ENCODE measurements at places on chromosomes 13 and 19.

DNA sequence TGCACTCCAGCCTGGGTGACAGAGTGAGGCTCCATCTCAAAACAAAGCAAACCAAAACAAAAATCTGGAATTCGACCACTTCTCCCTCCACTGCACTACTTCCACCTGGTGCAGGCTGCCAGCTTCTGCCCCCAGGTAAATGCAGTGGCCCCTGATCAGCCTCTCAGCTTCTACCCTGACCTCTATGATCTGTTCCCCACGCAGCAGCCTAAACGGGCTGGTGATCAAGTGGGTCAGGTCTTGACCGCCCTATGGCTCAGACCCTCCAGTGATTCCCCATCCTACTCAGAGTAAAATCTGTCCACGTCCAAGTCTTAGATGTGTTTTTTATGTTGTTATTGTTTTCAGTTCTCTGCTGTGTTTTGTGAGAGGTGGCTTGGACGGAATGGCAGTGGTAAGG lies 163.9 kb downstream of the KCTD15 start:
- no peak for DNase-seq

GRCh38 chr19:39679056-39679790 lies 23.5 kb downstream of the LGALS16 start:
- no peak for DNase-seq

DNA sequence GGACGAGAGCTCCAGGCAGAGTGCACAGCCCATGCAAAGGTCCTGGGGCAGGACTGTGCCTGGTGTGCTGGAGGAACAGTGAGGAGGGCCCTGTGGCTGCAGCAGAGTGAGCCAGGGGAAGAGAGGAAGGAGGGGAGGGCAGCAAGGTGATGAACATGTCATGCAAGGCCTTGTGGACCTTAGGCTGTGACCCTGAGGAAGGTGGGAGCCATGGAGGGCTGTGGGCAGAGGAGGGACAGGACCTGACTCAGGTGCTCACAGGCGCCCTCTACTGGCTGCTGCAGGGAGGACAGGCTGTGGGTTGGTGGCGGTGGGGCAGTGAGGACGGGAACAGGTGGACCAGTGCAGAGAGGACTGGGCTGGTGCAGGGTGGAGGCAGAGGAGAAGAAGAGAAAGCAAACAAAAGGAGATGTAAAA lies 170.3 kb downstream of the PTPRS start:
- no peak for DNase-seq

DNA sequence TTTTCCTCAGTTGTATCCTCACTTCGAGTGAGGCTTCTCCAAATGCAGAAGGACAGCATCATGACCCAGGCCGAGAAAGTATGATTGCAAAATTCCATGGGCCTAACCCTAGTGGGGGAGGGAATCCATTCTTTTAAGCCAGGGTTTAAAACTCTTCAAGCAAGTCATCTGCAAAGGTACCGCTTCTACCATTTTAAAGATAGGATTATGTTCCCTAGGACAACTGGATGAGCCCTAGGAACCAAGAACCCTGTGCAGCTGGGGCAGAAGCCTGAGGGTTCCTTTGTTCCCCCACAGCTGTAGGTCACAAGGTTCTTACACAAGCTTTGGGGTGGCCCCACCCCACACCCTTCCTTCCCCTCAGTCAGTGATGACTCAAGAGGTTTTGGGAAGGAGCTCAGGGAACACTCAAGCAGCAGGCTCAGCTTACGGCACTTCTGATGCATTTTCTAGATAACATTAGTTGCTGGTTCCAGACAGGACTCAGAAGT lies 13.5 kb downstream of the ARL11 start:
- DNase-seq = no peak

GRCh38 chr13:112759053-112759452 lies 69.2 kb downstream of the ATP11A start:
- no peak for DNase-seq

DNA sequence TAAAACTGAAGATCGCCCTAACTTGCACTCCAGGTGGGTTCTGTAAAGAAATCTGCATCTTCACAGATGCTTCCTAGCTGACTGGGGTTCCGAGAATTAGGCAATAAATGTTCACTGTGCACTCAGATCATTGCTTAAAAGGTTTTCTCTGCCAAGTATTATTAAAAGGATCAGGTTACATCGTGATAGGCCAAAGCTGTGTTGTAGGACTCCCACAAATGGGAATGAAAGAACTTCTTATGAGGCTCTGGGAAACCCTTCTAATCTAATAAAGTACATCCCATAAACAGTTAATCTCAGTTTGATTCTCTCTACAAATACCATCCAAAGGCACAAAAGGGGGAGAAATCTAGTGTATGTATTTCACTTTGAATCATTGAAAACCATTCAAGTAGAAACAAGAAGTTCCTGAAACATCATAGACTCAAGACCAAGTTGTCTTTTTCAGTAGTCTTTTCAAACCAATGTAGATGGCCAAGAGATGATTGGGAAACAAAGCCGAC lies 7.1 kb upstream of the POU4F1 start:
- no peak for DNase-seq

DNA sequence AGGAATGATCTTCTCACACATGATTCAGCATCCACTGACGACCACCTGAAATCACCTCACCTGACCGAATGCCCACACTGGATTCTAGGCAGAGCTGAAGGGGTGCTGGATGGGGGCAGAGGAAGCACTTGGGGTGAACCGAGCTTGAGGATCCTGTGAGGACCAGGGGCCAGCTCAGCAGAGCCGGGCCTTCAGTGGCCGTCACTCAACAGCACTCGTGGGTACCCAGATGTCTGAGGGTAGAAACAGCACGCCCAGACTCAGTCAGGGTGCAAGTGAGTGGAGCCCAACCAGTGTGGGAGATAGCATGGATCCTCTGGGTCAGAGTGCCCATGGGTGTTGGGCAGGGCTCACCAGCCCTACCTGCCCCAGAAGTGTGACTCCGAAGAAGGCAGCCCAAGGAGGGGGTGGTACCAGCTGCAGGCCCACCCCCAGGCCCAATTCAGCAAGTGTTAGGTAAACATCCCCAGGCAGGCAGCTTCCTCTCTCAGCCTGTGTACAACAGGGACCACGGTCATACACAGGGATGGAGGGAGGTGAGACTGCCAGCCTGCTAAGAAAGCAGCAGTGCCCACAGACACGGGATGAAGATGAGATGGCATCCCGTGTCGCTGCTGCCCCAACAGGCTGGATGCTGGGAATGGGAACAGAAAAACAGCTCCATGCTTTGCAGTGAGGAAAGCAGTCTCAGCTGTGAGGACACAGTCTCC lies 16.6 kb downstream of the GJA3 start:
- no peak for DNase-seq

- DNase-seq = no peak
Measured at GRCh38 chr19:16531380-16531669, 10.9 kb downstream of the CHERP start.

DNA sequence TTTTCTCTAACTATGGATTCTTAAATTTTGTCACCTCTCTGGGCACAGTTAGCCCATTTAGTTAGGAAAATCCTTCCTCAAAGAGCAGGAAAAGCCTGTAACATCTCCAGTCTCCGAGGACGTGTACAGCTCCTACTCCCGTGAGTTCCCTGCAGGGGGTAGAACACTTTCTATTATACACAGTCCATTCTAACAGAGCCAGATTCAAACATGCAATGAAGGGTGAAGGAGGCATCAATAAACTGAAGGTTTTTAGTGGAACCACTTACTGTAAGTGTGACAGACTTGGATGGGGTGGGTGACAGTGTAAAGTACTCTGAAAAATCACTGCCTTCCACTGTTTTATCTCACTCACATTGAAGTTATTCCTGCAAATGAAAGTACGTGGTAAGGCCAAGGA lies 204.7 kb upstream of the DACH1 start:
- DNase-seq = no peak

DNA sequence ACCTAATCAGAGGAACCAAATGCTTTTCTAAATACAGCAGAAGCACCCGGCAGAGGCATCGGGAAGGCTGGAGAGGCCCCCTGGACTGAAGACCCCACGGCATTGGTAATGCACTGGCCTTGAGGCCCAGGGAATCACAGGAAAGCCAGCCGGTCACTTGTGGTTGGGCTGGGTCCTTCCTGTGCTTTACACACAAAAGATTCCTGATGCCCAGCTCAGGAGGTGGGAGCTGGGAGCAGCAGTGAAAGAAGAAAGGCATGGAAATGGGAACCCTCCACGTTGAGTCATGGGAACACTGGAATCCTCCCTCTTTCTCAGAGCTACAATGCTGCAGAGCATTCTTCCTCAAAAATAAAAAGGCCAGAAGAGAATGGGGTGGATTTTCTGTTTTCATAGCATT lies 126.4 kb downstream of the TNFRSF19 start:
- no peak for DNase-seq

DNA sequence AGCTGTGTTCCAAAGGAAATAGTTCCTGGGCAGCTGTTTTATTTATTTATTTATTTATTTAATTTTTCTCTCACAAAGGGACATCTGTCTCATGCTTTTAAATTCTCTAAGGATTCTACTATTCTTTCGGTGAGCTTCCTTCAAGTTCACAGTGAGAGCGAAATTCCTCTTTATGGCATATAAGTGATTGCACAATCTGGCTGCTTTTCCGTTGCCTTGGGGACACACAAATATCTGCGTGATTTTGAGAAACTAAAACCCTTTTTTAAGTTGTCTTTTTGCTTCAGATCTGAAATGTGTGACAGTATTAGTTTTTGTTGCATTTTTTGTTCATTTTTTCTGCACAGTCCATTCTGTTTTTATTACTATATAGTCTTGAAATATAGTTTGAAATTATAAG lies 19.2 kb downstream of the ZNF486 start:
- no peak for DNase-seq

- peak; percentile 87 for DNase-seq
Measured at GRCh38 chr19:55809381-55810058, 22.3 kb downstream of the NLRP11 start.

DNA sequence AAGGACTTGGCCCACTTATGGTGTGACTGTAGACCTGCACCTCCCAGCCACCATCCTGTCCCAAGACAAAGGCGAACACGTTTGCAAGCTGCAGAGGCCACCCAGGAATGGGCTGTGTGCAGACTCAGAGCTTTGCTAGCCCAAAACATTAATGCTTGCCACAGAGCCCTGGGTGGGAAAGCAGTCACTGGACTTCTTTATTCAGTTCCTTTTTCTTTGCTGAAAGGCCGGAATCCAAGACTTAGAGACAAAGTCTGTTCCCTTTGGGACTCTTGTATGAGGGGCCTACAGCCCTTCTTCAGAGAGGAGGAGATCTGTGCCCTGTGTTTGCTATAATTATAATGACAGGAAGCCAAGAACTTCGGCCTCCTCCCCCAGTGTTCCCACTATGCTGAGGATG lies 167.8 kb downstream of the DLEU7 start:
- no peak for DNase-seq

GRCh38 chr13:79056706-79057105 lies 349.3 kb downstream of the RBM26 start:
- no peak for DNase-seq

DNA sequence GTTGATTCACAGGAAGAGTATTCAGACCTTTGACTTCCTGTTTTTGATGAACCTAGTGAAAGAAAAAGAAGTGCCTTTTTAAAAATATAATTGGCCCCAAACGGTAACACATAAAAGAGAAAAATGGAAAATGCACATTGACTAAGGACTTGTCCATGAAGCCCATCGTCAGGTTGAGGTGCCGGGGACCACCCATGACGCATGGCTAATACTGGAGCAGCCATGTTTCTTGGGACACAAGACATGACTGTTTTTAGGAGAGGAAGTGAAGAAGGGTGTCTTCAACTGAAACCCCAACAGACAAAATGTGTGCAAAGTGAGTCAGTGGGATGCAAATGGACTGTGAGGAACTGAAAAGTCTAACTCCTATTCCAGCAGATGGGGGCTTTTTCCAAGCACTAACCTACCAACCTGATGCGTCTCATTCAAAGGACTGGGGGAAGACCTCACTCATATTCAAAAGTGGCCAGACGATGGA lies 459.4 kb downstream of the FOXO1 start:
- DNase-seq = no peak

- DNase-seq = no peak
Measured at GRCh38 chr19:31578326-31578725, 229.1 kb upstream of the TSHZ3 start.

DNA sequence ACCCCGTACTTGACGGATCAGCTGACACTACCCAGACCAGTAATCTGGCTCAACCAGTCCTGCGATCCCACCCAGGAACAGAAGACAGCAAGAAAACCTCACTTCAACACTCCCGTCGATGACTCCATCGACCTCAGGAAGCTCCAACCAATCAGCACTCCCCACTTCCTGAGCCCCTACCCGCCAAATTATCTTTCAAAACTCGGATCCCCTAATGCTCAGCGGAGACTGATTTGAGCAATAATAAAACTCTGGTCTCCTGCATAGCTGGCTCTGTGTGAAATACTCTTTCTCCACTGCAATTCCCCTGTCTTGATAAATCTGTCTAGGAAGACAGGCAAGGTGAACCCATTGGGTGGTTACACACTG lies 1.2 kb downstream of the LSM4 start:
- no peak for DNase-seq

DNA sequence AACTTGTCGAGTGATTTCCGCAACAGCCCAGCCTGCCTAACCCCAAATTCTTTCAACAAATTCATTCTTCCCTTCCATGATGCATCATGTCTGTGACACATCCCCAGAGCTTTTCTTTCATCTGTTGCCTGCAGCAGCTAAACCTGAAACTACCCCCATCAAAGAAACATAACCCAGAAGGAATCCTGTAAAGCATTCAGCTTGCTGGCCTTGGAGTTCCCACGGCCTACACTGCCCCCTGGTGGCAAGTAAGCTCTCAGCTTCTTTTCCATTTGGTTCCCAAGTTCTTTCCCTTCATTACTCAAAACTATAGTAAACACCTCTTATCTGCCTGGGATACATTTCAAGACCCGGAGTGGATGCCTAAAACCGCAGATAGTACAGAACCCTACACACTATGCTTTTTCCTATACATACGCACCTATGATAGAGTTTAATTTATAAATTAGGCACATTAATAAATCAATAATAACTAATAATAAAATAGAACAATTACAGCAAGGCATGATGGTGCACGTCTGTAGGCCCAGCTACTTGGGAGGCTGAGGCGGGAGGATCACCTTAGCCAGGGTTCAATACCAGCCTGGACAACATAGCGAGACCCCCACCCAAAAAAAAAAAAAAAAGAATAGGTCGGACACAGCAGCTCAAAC lies 7.4 kb downstream of the ETHE1 start:
- peak; percentile 69 for DNase-seq

DNA sequence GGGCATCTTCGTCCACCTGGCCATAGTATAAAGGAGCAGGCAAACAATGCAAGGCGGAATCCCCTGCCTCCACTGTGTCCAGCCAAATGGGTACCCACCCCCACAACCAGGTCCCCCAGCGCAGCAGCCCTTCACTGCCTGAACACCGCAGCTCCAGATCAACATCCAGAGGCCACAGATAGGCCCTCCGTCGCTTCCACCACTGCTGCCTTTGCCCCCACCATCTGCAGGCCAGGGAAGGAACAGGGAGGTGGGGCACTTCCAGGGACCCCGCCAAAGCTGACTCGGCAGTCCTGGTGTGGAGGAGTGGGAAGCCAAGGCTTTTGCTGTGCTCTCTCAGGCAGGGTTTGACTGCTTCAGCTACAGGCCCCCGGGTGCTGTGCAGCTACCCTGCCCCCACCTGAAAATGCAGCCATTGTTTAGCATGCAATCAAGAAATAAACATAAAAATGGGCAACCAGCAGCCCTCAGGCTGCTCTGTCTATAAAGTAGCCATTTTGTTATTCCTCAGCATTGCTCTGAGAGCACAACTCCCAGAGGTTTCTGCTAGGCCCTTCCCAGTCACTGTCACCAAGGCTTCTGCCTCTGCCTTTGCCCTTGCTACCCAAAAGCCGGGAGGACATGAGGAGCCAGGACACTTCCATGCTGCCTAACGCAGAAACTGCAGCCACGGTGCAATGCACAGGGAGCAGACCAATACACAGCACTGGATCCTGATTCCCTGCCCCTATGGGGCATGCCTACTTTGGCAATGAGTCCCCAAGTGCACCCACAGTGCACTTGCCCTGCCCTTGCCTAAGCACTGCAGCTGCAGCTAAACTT lies 733.2 kb upstream of the KLHL1 start:
- DNase-seq = no peak

Data from COR-L47 (cell line).